Stimulated activated CD4-positive, alpha-beta T cell treated with anti-CD3 and anti-CD28 coated beads, Interleukin-1b, Interleukin-23, amount 100 ng/mL, for 48 hours (primary cell): ENCODE measurements at places on chromosomes 4 and X.

GRCh38 chr4:40702800-40703151, 47.0 kb upstream of the NSUN7 start:
- DNase-seq: peak; percentile 41

GRCh38 chr4:55673424-55673823, 37.3 kb upstream of the NMU start:
- DNase-seq: no peak

- no peak for DNase-seq
These were observed 2.0 kb downstream of the GABRA2 start for GRCh38 chr4:46387956-46388355.

DNA sequence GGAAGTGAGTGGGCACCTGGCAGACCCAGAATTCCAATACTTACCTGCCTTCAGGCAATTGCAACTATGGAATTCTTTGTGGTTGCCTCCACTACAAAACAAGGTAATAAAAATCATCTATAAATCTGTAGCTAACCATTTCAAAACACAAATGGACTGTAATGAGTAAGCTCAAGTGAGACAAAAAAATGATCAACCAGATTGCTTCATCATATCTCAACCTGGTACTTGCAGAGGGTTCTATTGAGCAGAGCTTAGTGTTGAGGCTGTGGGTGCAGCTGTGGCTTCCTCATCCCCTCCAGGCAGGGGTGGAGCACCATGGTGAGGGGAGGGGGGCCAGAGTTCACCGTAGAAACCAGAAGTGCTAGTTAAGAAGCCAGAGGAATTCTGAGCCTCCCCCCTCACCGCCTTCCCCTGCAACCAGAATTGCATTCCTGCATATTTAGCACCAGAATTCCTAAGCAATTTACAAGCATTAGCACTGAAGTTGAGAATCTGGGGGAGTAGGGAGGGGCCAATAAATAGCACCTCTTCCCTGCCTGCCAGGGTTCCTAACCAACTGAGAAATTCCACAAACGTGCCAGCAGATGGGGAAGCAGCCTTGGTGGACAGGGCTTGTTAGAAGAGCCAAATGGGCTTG, 11.5 kb downstream of the CTAG1A start:
- no peak for DNase-seq

DNA sequence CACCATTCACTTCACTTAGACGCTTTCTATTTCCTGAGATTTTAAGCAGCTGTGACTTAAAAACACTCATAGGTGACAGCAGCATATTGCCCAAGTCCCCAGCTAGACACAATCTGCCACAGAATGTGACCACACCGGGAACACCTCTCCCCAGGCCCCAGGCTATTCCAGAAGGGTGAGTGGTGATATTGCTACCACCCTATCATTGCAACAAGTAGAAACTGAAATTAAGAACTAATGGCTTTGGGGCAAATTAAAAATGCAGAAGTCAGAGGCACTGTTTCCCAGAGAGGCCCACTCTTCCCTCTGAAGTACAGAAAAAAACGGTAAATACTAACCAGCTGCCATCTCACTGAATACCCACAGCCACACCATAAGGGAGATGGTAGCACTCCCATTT, 35.0 kb downstream of the QDPR start:
- DNase-seq: no peak
